ENCODE measurements at places on chromosomes 1 and 21.

GRCh38 chr1:232704694-232705680, 75.1 kb upstream of the SIPA1L2 start:
- H3K4me3 ChIP-seq: no peak overlapping the region
- DNase-seq: no peak
- no peaks in the 10 kb centered on the region for H3K36me3 ChIP-seq
- no peaks in the 10 kb centered on the region for H3K27me3 ChIP-seq

DNA sequence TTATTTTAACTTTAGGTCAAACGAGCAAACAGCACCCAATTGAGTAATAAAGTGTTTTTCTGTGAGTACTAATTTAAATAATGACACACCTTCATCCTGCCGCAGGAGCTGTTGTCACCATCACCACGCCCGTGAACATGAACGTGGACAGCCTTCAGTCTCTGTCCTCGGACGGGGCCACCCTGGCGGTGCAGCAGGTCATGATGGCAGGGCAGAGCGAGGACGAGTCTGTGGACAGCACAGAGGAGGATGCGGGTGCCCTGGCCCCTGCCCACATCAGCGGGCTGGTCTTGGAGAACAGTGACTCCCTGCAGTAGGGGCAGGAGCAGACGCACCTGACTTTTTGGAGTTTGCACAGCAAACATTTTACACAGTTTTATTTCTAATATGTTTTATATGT, 45.9 kb downstream of the CBS start:
- H3K4me1 ChIP-seq: no peaks in the 10 kb centered on the region
- peaks cover 1% of the 10 kb centered on the region for H3K36me3 ChIP-seq
- no peaks in the 10 kb centered on the region for H3K27me3 ChIP-seq
- H3K27ac ChIP-seq: no peak overlapping the region

GRCh38 chr1:37634244-37634991, at the start of gene RSPO1:
RSPO1 (minus strand) TSS chr1:37634892; CDS start chr1:37629661, 5,231 bp downstream.
- H3K36me3 ChIP-seq: no peaks in the 10 kb centered on the region
- H3K4me1 ChIP-seq: peaks cover 6% of the 10 kb centered on the region
- no peak for DNase-seq
- peaks cover 100% of the 10 kb centered on the region for H3K27me3 ChIP-seq
- H3K27ac ChIP-seq: peak within 1 kb of the TSS; percentile 71

GRCh38 chr1:207848234-207848633, 62.7 kb downstream of the CD34 start:
- DNase-seq: peak; percentile 30
- no peak overlapping the region for H3K4me3 ChIP-seq
- no peaks in the 10 kb centered on the region for H3K36me3 ChIP-seq
- H3K4me1 ChIP-seq: peaks cover 97% of the 10 kb centered on the region
- peak overlapping the region; percentile 84 for H3K27ac ChIP-seq

GRCh38 chr1:172180501-172181285, 239.8 kb upstream of the C1orf105 start:
- peak overlapping the region; percentile 46 for H3K4me3 ChIP-seq
- H3K36me3 ChIP-seq: no peaks in the 10 kb centered on the region
- H3K27me3 ChIP-seq: no peaks in the 10 kb centered on the region
- peak overlapping the region; percentile 72 for H3K27ac ChIP-seq
- peaks cover 5% of the 10 kb centered on the region for H3K4me1 ChIP-seq

GRCh38 chr1:51445351-51446090, 73.5 kb downstream of the EPS15 start:
- no peak overlapping the region for H3K4me3 ChIP-seq
- no peak overlapping the region for H3K27ac ChIP-seq
- H3K27me3 ChIP-seq: no peaks in the 10 kb centered on the region
- DNase-seq: no peak
- no peaks in the 10 kb centered on the region for H3K4me1 ChIP-seq

DNA sequence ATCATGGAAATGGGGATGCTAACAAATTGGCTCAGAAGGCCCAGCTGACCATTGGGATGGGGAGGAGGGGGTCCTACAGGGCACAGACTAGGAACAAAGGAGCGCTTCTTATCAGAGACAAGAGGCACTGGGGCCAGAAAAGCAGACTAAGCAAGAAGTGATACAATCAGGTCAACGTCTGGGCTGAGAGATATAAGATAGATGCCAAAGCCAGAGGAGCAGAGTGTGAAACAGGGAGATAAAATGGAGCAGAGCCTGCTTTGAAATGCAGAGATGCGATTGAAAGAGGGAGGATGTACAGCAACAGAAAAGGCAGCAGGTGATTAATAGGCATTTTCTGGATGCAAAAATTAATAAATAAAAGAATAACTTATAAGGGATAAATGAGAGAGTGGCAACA, 127.5 kb upstream of the SAMSN1 start:
- no peaks in the 10 kb centered on the region for H3K4me1 ChIP-seq
- H3K27ac ChIP-seq: no peak overlapping the region
- no peaks in the 10 kb centered on the region for H3K27me3 ChIP-seq
- H3K36me3 ChIP-seq: no peaks in the 10 kb centered on the region
- no peak overlapping the region for H3K4me3 ChIP-seq
- no peak for DNase-seq

GRCh38 chr1:84724128-84724860, 34.0 kb upstream of the SSX2IP start:
- H3K4me3 ChIP-seq: no peak overlapping the region
- no peak for DNase-seq
- H3K27ac ChIP-seq: no peak overlapping the region
- no peaks in the 10 kb centered on the region for H3K36me3 ChIP-seq
- H3K27me3 ChIP-seq: no peaks in the 10 kb centered on the region
- peaks cover 3% of the 10 kb centered on the region for H3K4me1 ChIP-seq

GRCh38 chr21:42836767-42837301, 42.5 kb downstream of the WDR4 start:
- no peak for DNase-seq
- H3K36me3 ChIP-seq: peaks cover 34% of the 10 kb centered on the region
- no peak overlapping the region for H3K27ac ChIP-seq
- H3K27me3 ChIP-seq: no peaks in the 10 kb centered on the region

- peaks cover 6% of the 10 kb centered on the region for H3K4me1 ChIP-seq
- H3K36me3 ChIP-seq: peaks cover 5% of the 10 kb centered on the region
- H3K4me3 ChIP-seq: no peak overlapping the region
- no peak for DNase-seq
- H3K27ac ChIP-seq: peak overlapping the region; percentile 65
These were observed 12.1 kb downstream of the THRAP3 start for GRCh38 chr1:36236302-36236701.

DNA sequence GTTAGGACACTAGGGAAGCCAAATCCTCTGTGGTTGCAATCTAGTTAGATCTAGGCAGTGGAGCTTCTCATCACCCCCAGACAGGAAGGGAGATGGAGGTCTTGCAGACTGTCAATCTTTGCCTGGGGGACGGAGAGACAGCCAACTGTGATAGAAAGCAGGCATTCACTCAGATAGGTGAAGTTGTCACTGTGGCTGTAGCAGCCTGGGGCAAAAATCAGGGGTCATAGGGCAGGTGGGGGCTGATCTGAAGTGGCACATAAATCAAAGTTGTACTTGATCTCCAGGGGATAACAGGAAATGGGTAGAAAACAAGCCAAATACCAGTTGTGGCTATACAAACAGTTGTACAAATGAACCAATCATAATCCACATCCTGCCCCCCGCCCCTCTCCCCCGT, 620.9 kb upstream of the USP24 start:
- no peaks in the 10 kb centered on the region for H3K36me3 ChIP-seq
- no peak overlapping the region for H3K4me3 ChIP-seq
- DNase-seq: no peak

GRCh38 chr1:157574836-157575235, 22.5 kb upstream of the FCRL5 start:
- DNase-seq: no peak
- H3K36me3 ChIP-seq: no peaks in the 10 kb centered on the region
- no peaks in the 10 kb centered on the region for H3K27me3 ChIP-seq

DNA sequence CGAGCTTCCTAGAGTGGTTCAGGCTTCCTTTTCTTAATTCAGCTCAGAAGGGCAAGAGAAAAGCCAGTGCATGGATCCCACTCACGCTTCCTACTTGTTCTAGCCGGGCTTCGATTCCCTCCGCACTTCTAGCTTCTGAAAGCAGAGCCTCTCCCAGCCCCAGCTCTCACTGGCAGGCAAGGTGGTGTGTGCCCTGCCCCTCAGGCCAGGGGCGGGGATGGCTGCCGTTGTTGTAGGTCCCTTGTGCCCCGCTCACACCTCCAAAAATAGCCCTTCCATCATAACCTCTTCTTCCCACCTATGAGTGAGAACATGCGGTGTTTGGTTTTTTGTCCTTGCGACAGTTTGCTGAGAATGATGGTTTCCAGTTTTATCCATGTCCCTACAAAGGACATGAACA, 31.6 kb downstream of the BACE2 start:
- H3K4me1 ChIP-seq: peaks cover 42% of the 10 kb centered on the region
- DNase-seq: no peak
- no peaks in the 10 kb centered on the region for H3K27me3 ChIP-seq
- H3K27ac ChIP-seq: no peak overlapping the region

DNA sequence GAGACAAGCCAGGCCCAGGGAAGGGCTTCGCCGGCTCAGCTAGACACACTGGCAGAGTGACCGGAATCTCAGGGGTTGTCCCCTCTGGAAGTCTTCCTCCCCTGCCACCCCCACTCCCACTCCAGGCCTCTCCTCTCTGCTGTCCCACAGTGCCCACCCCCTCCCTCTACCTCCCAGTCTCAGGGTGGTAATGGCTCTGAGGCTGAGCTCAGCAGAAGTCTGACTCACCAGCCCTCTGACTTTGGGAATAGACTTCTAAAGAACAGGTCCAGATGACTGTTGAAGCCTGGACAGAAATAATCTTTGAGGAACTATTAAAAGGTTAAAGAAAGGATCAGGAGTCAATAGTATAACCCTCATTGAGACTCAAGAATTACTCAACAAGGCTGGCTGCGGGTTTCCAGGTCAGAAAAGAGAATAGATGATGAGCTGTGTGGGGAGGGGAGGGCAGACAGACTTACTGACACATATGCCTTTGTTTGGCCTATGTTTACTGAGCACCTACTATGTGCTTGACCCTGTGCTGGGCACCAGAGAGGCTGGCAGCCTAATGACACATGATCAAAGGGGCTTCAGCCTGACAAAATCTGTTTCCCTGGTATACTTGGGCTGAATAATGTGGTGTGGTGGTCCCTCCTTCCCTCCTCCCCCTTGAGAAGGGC, 8.2 kb downstream of the HCRTR1 start:
- H3K27ac ChIP-seq: peak overlapping the region; percentile 19
- no peak overlapping the region for H3K4me3 ChIP-seq
- H3K36me3 ChIP-seq: peaks cover 19% of the 10 kb centered on the region
- no peak for DNase-seq
- no peaks in the 10 kb centered on the region for H3K27me3 ChIP-seq

- peaks cover 87% of the 10 kb centered on the region for H3K4me1 ChIP-seq
- DNase-seq: no peak
These were observed 40.2 kb downstream of the CTNNBIP1 start for GRCh38 chr1:9869831-9870251.

GRCh38 chr1:42962641-42963377, 4.1 kb upstream of the SLC2A1 start:
- no peak for DNase-seq
- peaks cover 43% of the 10 kb centered on the region for H3K4me1 ChIP-seq
- no peaks in the 10 kb centered on the region for H3K27me3 ChIP-seq
- H3K27ac ChIP-seq: peak overlapping the region; percentile 78

DNA sequence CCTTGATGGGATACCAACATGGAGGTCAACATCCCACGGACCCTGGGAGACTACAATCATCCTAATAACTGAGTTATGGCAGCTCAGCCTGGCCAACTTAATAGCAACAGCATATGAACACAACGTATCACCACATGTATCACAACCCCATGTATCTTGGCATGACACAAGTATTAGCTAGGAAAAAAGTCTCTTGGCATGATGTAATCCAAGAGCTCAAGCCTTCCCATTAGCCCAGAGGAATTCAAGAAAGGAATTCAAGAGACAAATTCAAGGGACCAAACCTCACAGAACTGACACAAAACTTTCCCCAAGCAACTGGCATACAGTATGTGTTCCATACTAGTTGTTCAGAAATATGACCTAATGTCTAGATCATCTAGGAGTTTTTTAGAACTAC, 100.9 kb upstream of the HMGB4 start:
- no peak overlapping the region for H3K27ac ChIP-seq
- DNase-seq: no peak
- no peak overlapping the region for H3K4me3 ChIP-seq
- H3K27me3 ChIP-seq: peaks cover 3% of the 10 kb centered on the region

DNA sequence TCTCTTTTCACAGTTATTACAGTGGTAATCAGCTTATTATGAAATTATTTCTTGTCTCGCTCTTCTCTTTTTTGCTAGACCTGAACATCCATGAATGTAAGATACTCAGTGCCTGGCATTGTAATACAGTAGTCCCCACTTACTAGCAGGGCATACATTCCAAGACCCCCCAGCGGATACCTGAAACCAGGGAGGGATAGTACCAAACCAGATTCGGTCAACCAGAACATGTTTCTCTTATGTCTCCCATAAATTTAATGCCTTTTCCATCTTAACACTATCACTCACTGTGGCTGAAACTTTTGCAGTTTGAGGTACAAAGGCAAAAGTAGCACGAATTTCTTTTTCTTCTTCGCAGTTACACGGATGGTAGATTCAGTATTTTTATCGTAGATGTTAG, 24.6 kb upstream of the B3GALT2 start:
- H3K36me3 ChIP-seq: no peaks in the 10 kb centered on the region
- H3K4me3 ChIP-seq: no peak overlapping the region
- no peaks in the 10 kb centered on the region for H3K27me3 ChIP-seq
- no peaks in the 10 kb centered on the region for H3K4me1 ChIP-seq

DNA sequence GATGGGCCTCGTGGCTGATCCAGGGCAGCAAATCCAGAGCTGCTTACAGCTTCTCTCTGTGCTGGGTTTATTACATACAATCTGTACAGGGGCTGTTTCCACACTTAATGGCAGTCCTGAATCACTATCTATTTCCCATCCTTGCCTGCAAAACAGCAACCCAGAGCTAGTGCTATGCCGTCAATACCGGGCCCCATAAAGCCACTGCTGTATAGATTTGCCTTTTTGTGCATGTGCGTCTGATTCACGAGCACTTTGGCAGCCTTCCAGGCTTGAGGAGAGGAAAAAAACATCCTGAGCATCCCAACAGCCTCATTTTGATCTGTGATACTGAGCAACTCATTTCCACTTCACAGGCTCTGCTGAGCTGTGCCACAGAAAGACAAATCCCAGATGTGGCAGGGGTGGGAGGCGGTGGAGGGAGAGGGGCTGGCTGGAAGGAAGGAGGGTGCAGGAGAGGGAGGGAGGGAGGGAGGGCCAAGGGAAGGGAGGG, 65.2 kb upstream of the TARBP1 start:
- DNase-seq: no peak
- H3K4me1 ChIP-seq: peaks cover 68% of the 10 kb centered on the region
- H3K36me3 ChIP-seq: no peaks in the 10 kb centered on the region
- no peaks in the 10 kb centered on the region for H3K27me3 ChIP-seq
- peak overlapping the region; percentile 99 for H3K27ac ChIP-seq

Data from esophagus squamous epithelium (tissue), 5 donors.